ENCODE measurements at places on chromosomes 7 and 10. TPM values are rescaled to one million over a fixed set of nuclear protein-coding genes. Genes with fewer than 3 reads are reported as not detected.

SFTPA1 gene
- not detected for total RNA-seq

MRPS17 gene
- 17.2 TPM for total RNA-seq

SORBS1 gene
- total RNA-seq, result 25.1 TPM

TCF7L2 gene
- total RNA-seq, result 78.0 TPM

HOXA11 gene
- total RNA-seq, result 3.3 TPM

PIK3CG gene
- total RNA-seq, result 0.09 TPM

PDZD7 gene
- total RNA-seq, result 1.2 TPM

GRCh38 chr7:36547416-36547815, 157.8 kb downstream of the ANLN start:
- DNase-seq, result no peak

GRCh38 chr7:68107968-68108367, 1111.3 kb downstream of the TYW1 start:
- DNase-seq, result no peak

- no peak for DNase-seq
These were observed 1.8 kb upstream of the MICALL2 start for GRCh38 chr7:1460821-1461645.

DNA sequence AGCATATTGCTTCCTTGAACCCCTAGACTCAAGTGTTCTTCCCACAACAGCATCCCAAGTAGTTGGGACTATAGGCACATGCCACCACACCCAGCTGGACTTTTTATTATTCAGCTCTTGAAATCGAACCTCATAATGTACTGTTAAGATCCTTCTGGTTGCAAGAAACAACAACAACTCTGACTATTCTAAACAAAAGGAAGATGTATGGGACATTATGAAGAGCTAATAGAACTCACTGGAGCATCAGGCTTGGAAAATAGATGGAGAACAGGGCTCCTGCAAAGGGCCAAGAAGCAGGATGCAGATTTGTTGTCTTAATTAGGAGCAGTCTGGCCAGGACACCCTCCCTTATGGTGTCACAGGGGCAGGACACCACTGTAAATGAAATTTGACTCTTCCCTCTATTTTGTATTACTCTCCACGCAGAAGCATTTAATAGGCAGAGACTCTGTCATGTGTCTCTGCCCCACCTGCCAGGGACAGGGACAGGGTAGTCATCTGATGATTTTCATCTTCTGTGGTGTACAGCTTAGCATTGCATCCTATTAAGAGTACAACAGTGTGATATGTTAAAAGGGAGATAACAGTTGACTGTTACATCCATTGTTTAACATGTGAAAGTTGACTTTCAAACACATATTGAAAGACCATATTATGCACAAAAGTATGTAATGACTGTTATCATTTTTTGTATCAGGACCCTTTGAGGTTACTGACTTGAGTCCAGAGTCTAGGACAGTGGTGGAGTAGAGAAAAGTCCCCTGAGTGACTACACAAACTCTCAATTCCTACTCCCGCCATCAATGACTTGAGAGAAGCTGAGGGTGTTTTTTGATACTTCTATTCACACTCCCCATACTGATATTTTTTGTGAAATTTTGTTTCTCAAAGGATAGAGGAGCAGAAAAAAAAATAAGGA, 157.3 kb downstream of the LRRC4 start:
- no peak for DNase-seq

DNA sequence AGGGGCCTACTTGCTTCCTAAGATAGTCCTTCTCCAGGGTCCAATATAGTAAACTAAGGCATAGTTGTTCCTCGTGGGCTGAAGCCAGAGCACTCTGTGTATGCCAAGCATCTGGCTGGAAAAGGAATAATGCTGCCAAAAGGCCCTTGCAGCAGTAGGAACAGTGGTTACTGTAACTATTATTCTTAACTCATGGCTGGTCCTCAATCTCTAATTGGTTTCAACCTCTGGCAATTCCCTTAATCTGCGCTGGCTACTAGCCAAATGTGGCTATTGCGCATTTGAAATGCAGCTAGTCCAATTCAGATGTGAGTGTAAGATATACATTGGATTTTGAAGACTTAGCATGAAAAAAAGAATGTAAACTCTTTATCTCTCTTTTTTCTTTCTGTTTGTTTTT, 27.8 kb upstream of the LBX1 start:
- DNase-seq, result no peak
